NCI-H2081 (cell line): ENCODE measurements at places on chromosomes 3 and 15.
A peak's percentile ranks its signal among the peaks of the same experiment; 100 is the strongest.

- DNase-seq: no peak
These were observed 3.9 kb downstream of the GRM2 start for GRCh38 chr3:51710631-51711351.

- DNase-seq: no peak
These were observed 271.1 kb upstream of the C2CD4B start for GRCh38 chr15:62436235-62436634.

GRCh38 chr15:41423979-41424659 is 7.2 kb downstream of the RTF1 start:
- no peak for DNase-seq

DNA sequence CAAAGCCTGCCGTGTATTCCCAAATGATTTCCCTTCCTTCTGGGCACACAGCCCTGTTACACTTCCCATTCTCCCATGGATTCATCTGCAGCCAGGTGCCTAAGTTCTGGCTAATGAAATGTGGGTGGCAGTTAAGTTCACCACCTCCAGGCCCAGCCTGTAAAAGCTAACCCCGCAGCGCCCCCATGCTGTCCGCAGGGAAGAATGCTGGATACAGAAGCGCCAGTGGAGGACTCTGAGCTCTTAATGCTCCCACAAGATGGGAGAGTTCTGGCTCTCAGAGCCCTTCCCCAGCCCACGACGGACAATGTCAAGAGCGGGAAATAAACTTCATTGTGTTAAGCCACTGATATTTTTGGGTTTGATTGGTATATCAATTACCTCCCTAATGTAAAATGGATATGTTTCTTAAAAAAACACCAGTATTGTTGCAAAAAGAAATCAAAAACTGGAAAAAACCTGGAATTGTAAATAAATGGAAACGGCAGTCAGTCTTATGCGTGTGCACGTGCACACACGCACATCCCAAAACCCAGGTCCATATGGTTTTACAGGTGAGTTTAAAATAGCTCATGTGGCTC is 37.7 kb upstream of the FGD5 start:
- peak; percentile 32 for DNase-seq

GRCh38 chr15:51721199-51721960 is 16.1 kb downstream of the LYSMD2 start:
- DNase-seq: no peak

DNA sequence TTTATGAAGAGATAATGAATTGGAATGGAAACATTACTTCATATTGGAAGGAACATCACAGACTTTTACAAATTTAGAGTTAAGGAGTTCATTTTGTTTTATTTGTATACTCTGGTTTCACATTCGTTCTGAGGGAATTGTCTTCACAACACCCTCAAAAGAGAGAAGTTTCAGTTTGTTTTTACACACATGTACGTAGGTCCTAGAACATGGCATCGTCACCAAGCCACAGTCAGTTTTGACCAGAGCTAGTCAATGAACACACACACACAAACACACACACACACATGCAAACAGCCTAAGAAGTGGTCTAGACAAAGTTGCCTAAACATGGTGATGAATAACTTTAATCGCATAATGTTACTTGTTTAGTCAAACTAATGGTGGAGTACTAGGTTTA is 427.9 kb upstream of the BCHE start:
- DNase-seq: no peak

DNA sequence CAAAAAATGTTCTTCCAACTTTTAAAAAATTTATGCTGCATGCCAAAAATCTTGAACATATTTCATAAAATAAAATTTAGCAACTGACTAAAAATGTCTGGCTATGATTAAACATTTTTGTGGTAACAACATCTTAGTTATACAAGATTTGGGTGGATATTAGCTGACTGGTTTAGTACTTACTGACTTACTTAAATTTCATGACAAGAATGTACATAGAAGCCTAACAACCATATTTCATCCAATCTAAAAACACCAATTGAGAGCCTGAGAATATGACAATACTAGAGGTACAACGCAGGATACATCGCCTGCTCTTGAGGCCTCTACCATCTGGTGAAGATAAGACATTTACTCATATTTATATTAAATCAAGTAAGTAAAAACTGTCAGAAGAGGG is 34.6 kb downstream of the GNB4 start:
- DNase-seq: no peak

DNA sequence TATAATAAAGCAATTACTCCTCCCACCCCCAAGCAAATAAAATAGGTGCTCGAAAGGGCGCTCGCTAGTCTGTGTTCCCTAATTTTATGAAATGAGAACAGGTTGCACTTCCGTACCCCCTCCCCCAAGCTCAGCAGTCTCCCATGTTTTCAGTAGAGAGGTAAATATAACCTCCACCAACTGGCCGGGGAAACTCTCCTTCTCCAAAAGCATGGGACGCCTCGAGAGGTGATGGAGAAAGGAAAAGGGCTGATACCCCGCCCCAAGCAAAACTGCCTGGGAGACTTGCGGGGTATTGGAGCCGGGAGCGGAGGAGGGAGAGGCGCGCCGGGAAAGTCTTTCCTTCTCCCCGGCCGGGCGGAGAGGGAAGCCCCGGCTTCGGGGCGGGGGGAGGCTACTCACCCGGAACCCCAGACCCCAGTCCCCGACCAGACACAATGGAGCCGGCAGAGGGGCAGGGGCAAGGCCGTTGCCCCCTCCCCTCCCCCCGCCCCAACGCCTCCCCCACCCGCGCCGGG is 605 bp downstream of the DCUN1D1 start:
- peak; percentile 77 for DNase-seq

- DNase-seq: no peak
These were observed 11.2 kb upstream of the TGM5 start for GRCh38 chr15:43277901-43278300.
